Large intestine (tissue), 12 donors: ENCODE measurements at places on chromosomes 1 and 21. TPM values are rescaled to one million over a fixed set of nuclear protein-coding genes. Genes with fewer than 3 reads are reported as not detected.

DVL1 gene
- 45.4 TPM for polyA plus RNA-seq

AZIN2 gene
- polyA plus RNA-seq = 2.5 TPM

GNG12 gene
- polyA plus RNA-seq = 120 TPM

GRCh38 chr1:61337981-61338848, 255.9 kb downstream of the NFIA start:
- peak; percentile 40 for DNase-seq

DNA sequence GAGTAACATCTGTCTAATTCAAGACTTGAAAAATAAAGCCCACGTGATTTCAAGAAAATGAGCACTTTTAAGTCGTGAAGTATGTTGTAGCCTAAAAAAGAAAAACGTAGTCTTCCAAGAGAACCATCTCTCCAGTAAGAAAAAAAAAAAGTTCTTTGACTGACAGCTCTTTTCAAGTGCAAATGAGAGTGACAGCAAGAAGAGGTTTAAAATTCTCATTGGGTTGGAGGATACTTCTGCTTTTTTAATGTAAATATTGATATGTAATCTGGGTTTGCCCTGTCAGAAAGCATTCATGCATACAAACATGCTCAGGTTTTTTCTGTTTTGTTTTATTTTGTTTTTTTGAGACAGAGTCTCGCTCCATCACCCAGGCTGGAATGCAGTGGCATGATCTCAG, 32.3 kb upstream of the PRDM2 start:
- no peak for DNase-seq

DNA sequence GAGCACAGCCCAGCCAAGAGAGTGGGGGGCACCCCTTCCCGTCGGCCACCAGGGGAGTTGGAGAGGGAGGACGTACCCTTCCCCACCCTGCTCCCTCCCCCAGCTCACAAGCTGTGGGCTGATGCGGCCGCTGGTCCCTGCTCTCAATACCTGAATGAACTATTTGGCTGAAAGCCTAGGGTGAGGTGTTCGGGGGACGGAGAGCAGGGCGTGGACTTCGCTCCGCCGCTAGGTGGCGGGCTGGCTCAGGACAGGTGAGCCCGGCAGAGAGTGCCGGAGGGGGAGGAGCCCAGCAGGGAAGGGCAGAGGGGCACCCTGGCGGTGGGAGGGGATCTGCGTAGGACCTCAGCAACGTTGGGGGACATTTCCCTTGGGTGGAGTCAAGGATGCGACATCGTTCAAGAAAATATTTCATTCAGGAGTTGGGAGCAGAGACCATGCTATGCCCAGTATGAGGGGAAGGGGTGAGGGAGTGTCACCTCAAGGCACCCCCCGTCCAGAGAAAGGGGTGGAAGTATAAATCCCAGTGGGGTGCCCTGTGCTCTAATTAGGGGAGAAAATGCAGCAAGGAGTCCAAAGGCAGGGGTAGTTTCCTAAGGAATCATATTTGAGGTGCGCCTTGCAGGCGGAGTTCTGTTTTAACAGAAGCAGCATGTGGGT, 12.0 kb upstream of the RHBG start:
- peak; percentile 74 for DNase-seq

DNA sequence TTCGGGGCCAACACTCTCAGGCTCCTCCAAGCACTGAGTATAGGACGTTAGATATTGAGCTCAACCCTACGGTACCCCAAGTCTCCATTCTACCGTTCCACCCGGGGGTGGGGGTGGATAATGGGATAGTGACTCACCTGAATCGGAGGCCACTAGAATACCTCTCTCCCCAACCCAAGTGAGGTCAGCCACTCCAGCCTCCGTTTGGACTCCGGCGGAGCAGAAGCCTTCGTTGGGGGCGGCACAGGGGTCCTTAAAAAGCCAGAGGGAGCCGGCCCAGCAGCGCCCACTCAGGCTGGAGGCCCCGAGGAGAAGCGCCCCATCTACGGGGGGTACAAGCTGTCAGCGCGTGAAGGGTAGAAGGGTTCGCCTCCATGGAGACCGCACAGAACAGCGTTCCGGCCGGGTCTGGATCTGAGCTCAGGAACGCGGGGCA, 556 bp downstream of the WDR77 start:
- no peak for DNase-seq

DNA sequence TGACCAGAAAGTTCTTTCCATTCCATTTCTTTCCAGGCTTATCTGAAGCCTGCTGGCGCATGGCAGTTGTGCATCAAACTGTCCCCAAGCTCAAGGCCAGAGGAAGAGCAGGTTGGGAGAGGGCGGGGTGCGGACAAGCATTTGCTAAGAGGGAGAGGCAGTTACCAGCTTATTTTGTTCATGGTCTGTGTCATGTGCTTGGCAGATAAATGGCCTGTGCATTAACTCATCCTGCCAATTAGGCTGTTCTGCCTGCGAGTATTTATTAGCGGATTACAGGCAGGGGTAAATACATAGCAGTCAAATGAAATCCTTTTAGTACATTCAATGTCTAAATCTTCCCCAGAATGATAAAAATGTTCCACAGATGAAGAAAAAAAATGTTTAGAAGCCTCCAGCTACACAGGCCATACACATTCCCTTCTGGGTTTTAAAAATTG, 48.9 kb upstream of the B3GALNT2 start:
- DNase-seq = peak; percentile 9

DNA sequence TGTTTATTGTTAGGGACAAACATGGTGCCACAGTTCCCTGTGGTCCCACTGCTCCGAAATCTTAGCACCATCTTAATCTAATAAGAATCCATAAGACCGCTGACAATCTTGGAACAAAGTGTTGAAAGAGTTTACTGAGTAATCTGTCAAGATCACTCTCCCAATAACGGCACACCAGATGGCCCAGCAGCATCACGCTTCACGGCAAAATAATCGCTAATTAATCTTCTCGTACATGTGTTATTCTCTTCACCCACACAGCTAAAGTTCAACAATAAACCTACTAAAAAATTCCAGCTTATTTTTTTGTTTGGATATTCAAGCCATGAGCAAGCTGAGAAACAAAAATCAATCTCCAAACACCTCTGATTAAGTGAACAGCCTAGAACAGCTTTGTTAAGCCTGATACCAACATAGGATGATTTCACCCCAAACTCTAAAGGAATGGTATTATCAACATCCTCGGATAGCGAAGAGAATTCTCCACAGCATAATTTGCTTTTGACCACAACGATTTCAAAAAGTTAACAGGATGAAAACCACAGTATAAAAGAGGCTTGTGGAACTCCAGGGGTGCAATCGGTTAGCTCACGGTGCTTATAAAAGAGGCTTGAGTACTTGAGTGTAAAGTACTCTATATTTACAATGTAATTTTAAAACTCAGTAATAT, 329.9 kb upstream of the GREM2 start:
- no peak for DNase-seq
